ENCODE measurements at places on chromosomes 7 and 10.

DNA sequence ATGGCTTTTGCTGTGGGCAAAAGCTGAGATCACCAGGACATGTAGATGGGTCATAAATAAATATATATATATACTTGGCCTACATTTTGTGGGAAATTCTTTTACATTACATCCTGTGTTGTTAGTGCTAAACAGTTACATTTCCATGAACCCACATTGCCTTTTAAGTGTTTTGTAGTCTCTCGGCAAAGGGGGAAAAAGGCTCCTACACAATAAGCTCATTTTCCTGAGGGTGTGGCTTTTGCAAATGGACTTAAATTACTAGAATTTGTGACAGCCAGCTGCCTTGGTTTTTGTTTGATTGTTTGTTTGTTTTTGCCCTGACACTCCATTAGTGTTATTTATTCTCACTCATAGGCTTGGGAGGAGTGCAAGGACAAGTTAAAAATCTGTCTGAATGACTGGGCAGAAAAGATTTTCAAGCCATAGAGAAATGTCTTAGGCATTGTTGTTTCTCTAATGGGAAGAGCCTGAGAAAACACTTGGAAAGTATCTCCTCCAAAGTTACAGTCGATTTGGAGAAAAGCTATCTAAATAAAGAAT is 128.8 kb downstream of the DGKB start:
- no peak for DNase-seq

DNA sequence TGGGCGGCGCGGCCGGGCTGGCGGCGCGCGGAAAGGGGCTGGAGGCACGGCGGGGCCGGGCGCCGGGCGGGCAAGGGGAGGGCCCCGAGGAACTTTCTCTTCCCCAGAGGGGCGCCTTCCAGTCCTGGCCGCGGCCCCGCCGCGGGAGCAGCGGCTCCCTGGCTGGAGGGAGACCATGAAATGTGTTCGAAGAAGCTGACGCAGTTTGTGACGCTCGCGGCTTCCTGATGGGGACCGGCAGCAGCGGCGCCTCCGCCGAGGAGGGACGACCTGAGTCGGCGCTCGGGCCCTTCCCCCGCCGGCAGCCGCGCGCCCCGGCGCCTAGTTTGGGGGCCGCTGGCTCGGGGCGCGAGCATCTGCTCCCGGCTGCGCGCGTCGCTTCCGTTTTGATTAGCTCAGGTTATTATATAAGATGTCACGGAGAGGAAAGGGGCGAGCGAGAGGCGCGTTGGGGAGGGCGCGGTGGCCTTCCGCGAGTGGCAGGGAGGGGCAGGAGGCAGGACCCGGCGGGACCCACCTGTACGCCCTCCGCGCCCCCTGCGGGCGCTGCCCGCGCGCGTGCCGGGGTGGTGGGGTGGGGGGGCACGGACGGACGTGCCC is 57.1 kb upstream of the PCGF5 start:
- DNase-seq, result peak; percentile 81

- DNase-seq, result no peak
These were observed 13.3 kb upstream of the PDCD4 start for GRCh38 chr10:110858297-110858934.

DNA sequence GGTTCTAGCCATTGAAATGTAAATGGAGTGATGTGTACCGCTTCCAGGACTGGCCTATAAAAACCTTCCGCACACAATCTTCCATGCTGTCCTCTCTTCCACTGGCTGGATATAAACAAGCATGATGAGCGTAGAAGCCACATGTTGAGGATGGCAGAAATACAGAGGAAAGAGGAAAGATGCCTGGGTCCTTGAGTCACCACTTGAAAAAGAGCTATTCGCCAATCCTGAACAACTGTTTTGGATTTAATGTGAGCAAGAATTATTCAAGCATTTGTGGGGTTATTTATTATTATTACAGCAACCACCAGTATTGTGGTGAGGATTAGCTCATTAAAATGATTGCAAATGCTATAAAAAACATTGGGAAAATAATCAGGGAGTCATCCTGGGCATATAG is 45.8 kb upstream of the PLXNA4 start:
- DNase-seq, result no peak

DNA sequence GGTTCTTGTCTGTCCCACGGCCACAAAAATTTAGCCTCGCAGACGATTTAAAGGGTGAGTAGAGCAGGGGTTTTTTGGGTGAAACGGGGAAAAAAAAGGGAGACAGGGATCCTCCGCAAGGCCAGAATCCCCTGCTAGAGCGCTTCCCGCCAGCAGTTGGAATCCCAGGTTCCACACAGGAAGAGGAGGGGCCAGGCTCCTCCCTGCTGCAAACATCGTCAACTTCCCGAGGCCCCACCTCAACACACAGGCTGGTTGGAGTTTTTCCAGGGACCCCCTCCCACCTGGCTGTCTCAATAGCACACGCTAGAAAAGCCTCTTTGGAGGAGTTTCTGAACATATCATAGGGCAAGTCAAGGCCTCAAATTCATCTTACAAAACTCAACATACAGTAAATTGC is 112.7 kb downstream of the MTERF1 start:
- no peak for DNase-seq
